SK-MEL-5 (cell line): ENCODE measurements at places on chromosomes 3 and 15.

- DNase-seq = no peak
Observed at GRCh38 chr3:49509028-49509561, 39.0 kb downstream of the DAG1 start.

DNA sequence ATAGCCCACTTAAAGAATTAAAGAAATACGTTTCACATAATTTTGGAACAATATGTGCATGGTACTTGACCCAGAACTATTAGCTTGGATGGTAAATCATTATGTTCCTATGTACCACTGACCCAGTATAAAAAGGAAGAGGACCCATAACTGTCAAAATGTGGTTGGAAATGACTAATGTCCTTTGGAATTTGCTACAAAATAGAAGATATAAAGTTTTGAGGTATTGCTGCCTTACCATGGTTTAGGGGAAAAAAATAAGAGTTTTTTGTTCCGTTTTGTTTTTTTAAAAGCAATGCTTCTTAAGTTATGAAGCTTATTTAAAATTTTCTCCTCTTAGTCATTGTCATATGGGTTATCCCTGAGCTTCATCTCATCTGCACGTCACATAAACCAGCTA, 15.8 kb upstream of the TFDP2 start:
- no peak for DNase-seq

DNA sequence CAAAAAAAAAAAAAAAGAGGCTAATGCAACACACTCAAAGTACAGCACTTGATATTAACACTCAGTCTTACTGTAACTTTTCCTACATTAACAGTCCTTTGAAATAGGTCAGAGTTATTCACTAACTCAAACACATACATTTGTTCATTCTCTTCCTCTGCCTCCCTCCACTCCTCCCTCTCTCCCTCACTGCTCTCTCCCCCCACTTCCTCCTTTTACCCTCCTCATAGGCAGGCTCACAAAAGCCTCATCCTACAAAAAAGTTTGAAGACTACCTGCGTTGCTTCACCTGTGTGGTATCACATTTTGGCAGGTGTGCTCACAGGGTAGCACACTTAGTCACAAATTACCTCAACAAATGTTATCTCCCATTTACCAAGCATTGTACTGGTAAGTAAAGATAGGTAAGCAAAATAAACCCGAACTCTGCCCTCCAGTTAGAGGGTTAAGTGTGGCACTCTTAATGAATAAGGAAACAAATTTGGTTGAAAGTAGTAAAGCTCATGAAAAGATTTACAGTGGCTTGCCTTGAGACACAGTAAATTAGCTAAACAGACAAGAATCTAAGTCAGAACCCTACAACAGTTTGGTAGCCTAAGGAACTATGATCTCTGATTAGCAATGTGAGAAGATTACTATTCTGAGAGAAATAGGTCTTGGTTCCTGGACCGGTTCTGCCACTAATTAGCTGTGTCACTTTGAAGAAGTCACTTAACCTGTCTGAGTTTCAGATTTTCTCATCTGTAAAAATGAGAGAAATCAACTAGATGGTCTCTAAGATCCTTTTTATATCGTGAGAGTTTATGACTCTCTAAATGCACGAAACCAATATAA, 151.0 kb upstream of the MLF1 start:
- DNase-seq = no peak

- DNase-seq = peak; percentile 26
Observed at GRCh38 chr3:13612829-13613228, 63.9 kb downstream of the FBLN2 start.

DNA sequence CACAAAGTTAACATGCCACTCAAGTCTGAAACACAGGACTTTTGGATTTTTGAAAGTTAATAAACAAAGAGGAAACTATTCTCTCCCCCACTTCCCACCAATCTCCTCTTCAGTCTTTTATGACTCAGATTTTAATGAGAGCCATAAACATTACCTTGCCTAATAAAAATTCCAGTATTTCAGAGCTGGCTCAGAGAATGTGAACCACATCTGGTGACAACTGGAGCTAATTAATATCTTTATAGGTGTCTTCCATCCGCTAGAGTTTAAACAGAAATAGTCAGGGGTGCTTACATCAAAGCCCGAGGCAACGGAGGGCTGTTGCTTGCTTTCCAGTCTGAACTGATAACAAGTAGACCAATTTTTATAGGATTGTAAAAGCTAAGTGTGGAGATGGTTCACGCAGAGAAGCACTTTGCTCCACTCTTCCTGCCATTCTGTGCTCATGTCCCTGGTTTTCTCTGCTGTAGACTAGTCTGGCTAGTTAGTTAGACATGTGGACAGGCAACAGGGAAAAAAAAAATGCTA, 363.6 kb downstream of the NR2F2 start:
- no peak for DNase-seq

DNA sequence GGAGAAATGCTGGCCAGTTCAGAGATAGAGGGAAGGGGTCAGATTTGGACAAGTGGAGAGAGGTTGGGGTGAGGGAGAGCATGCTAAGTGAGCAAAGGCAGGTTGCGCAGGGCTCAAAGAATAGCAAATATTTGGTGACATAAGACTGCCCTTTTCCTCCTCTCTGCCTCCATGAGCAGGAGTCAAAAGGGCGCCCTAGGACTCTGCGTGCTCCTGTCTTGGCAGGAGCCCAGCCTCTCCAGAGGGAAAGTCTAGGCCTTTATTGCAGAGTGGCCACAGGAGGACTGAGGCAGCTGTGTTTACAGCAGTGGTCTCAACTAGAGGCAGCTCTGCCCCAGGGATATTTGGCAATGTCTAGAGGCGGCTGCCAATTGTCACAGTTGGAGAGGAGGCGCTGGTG, 165.6 kb downstream of the FAM43A start:
- no peak for DNase-seq

- no peak for DNase-seq
Observed at GRCh38 chr3:74200952-74201351, 413.5 kb downstream of the CNTN3 start.

DNA sequence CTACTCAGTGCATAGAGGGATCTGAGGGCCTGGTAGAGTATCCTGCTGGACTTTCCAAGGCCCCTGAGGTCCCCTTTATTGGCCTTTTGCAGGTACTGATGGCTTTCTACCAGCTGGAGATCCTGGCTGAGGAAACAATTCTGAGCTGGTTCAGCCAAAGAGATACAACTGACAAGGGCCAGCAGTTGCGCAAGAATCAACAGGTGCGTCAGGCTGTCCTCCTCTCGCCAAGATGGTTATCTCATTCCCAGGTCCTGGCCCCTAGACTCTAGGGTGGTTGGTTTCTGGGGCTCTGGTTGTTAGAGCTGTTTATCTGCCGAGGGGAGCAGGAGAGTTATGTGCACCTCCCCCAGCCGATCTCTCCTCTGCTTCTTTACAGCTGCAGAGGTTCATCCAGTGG, 9.3 kb downstream of the EIF2B5 start:
- no peak for DNase-seq

DNA sequence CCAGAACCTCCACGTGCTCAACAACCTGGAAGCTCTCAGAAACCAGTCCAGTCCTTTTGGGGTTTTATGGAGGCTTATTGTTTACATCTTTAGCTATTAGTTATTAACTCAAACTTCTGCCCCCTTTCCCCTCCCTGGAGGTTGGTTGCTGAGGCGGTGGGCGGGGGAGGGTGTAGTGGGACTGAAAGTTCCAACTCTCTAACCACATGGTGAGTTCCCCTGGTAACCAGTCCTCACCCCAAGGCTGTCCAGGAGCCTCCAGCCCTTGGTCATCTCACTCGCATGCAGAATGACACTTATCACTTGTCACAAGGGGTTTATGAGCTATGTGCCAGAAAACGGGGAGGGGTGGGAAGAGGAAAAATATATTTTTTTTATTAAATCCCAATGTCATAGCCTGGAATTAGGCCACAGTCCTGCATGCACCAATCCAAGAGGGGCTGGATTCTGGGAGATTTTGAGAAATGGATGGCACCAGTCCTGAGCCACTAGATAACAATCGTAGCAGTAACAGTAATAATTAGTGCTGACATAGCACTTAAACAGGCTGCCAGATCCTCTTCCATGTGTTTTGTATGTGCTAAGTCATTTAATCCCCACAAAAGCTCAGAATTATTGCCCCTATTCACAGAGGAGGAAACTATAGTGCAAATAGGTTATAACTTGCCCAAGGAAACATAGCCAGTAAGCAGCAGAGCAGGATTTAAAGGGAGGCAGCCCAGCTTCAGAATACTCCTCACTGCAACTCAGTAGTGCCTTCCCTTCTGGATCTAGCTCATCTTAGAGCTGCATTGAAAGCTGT, 85.7 kb downstream of the CRYGS start:
- no peak for DNase-seq

DNA sequence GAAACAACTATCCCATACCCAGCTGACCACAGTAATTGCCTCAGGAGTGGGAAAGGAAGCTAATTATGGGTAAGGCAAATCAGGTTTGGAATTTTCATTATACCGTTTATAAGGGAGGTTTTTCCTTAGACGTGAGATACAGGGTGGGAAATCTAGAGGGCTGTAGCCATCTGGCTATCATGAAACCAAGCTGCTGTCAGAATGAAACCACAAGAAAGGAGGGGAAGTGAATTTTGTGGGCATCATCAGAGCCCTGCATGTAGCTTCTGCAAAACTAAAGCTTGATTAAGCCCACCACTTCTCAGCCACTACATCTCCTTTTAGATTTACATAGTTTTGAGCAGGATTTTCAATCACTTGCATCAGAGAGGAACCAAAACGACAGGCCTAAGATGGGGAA, 893.5 kb downstream of the TUSC7 start:
- DNase-seq = no peak

DNA sequence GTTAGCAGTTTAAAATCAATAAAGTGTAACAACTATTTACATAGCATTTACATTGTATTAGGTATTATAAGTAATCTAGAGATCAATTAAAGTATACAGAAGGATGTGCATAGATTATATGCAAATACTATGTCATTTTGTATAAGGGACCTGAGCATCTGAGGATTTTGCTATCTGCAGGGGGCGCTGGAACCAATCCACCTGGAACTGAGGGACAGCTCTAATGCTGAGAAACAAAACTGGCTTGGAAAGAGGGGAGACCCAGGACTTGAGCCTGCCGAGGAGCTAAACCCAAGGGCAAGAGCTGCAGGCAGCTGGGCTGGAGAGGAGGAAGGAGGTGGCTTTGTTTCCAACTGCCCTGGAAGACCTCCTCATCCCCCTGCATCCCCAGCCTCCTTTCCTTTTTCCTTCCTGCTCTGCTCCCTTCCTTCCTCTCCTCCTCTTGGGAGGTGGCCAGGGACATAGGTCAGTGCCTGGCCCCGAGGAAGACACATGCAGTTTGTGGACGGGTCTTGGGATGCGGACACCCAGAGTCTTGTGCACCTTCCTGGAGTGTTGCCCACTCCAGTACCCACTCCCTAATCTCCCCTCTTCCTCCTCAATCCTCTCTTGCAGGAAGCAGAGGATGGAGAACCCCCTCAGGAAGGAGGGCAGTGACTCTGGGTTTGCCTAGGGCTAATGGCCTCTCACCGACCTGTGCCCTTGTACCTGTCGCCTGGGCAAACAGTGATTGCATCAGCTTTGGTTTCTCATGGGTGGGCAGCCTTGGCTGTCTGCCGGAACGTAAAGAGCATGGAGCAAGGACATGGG, 825 bp upstream of the RTP3 start:
- DNase-seq = peak; percentile 44

DNA sequence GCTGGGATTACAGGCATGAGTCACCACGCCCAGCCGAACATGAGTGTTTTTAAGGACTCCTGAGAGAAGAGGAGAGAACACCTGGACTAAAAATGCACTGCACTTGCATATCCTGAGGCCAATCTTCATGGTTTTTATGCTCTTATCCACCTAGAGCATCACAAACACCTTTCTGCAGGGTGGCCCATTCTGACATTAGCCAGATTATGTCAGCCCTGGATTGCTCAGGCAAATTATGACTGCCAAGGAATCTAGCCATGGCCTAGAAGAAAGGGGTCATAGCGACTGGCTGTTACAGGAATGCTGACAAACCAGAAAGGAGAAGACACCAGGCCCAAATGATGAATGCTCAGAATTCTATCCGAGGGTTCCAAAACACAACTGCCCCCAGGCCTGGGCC, 40.9 kb upstream of the HERC1 start:
- no peak for DNase-seq

GRCh38 chr3:101828691-101829436, 20.4 kb upstream of the NFKBIZ start:
- peak; percentile 37 for DNase-seq

- DNase-seq = peak; percentile 58
Observed at GRCh38 chr15:59751552-59752413, 62.7 kb upstream of the BNIP2 start.

GRCh38 chr3:87564438-87564837, 288.1 kb upstream of the POU1F1 start:
- DNase-seq = no peak

- no peak for DNase-seq
Observed at GRCh38 chr3:187504435-187504834, 136.2 kb downstream of the RTP4 start.

GRCh38 chr15:81433462-81433861, 59.4 kb upstream of the TMC3 start:
- DNase-seq = no peak

DNA sequence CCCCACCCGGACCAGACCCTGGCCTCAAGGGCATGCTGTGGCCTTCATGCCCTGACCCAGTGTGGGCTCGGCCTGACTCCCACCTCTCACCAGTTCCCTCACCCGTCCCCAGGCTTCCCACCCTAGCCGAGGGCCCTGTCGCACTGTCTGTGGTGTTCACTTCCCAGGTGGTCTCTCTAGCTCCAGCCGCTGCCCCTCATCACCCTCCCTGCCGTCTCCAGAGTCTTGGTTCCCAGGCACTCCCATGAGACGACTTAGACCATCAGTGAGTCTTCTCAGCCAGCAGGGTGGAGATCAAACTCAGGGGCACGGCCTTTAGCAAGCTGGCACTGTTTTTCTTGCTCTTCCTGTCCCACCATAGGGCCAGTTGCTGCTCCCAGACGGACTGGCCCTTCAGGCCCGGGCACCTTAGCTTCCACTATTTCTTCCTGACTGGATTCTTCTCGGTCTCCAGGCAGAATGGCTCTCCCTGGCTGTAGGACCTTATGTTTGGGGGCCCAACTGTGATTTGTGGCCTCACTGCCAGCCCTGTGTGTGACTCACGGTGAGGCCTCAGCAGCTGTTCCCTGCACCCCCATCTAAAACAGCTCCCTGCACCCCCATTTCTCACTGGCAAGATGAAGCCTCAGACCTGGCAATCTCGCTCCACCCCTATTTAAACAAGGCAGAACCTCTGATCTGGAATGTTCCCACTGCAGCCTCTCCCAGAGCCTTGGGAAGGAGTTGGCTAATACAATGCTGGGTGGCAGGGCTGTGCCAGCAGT, 9.4 kb upstream of the PCSK6 start:
- no peak for DNase-seq

DNA sequence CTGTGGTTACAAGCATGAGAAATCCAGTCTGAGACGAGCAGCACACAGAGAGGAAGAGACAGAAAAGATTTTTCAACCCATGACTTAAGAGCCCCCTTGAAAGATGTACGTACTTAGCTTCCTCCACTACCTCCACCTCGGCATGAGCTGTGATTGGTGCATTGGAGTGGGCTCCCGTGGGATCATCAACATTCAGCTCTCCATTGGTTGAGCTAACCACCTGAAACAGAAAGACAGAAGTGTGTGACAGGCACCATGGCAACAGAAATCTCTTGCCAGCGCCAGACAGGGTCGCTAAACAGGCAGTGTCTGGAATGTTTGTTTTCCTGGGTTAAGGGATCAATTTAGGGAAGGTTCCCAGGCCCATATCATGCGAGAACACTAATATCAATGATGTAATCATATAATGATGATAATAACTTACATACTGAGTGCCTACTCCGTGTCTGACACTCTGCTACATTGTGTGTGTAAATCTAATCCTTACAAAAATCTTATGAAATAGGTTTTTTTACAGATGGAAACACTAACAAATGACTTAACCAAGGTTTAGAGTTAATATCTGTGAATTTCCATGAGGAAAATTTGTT, 17.5 kb upstream of the PPIB start:
- no peak for DNase-seq
